A549 treated with CpdA at 1 μM for 4 hours (cell line): ENCODE measurements at places on chromosomes 7 and 10. TPM values are rescaled to one million over a fixed set of nuclear protein-coding genes. Genes with fewer than 3 reads are reported as not detected.

The HABP2 gene
- total RNA-seq: 0.04 to 0.20 TPM (median 0.08 TPM) in 4 of 5 replicates, not detected in the other

The TNKS2 gene
- total RNA-seq: 16.6 to 23.6 TPM (median 19.9 TPM) in 5 replicates

The SDK1 gene
- 0.34 to 0.86 TPM (median 0.59 TPM) in 5 replicates for total RNA-seq

The MAGI2 gene
- 0.29 to 0.41 TPM (median 0.38 TPM) in 5 replicates for total RNA-seq

The AASS gene
- total RNA-seq: 0.03 to 0.08 TPM (median 0.05 TPM) in 4 of 5 replicates, not detected in the other

The CNNM2 gene
- 4.7 to 6.1 TPM (median 5.6 TPM) in 5 replicates for total RNA-seq

The C7orf33 gene
- not detected in 5 replicates for total RNA-seq

The SUN3 gene
- 0.15 to 0.91 TPM in 2 of 5 replicates, not detected in the others for total RNA-seq

The GDF10 gene
- total RNA-seq: 0.06 to 0.17 TPM (median 0.13 TPM) in 5 replicates

The FAM204A gene
- total RNA-seq: 40.9 to 84.1 TPM (median 43.7 TPM) in 5 replicates

The IL15RA gene
- 3.3 to 4.5 TPM (median 3.8 TPM) in 5 replicates for total RNA-seq

The CALY gene
- 0.62 to 0.91 TPM (median 0.76 TPM) in 4 of 5 replicates, not detected in the other for total RNA-seq

The DKK1 gene
- 302 to 387 TPM (median 332 TPM) in 5 replicates for total RNA-seq

The GNG11 gene
- 32.3 to 35.6 TPM (median 33.9 TPM) in 5 replicates for total RNA-seq

The SVOPL gene
- total RNA-seq: not detected in 5 replicates

The SMO gene
- total RNA-seq: 14.3 to 19.3 TPM (median 16.6 TPM) in 5 replicates

The SPDYE11 gene
- total RNA-seq: not detected in 5 replicates

The FAM25A gene
- 1.1 TPM in 1 of 5 replicates, not detected in the others for total RNA-seq

The STEAP1B gene
- 0.03 to 0.21 TPM (median 0.17 TPM) in 3 of 5 replicates, not detected in the others for total RNA-seq

The HKDC1 gene
- total RNA-seq: 17.3 to 24.6 TPM (median 19.4 TPM) in 5 replicates
